ENCODE measurements at places on chromosomes 5 and 9.

GRCh38 chr5:169248550-169248949 is 52.4 kb downstream of the SLIT3 start:
- DNase-seq = no peak

GRCh38 chr5:173890195-173890991 is 2.2 kb downstream of the CPEB4 start:
- no peak for DNase-seq

- no peak for DNase-seq
Measured at GRCh38 chr5:36820900-36821299, 55.7 kb upstream of the NIPBL start.

DNA sequence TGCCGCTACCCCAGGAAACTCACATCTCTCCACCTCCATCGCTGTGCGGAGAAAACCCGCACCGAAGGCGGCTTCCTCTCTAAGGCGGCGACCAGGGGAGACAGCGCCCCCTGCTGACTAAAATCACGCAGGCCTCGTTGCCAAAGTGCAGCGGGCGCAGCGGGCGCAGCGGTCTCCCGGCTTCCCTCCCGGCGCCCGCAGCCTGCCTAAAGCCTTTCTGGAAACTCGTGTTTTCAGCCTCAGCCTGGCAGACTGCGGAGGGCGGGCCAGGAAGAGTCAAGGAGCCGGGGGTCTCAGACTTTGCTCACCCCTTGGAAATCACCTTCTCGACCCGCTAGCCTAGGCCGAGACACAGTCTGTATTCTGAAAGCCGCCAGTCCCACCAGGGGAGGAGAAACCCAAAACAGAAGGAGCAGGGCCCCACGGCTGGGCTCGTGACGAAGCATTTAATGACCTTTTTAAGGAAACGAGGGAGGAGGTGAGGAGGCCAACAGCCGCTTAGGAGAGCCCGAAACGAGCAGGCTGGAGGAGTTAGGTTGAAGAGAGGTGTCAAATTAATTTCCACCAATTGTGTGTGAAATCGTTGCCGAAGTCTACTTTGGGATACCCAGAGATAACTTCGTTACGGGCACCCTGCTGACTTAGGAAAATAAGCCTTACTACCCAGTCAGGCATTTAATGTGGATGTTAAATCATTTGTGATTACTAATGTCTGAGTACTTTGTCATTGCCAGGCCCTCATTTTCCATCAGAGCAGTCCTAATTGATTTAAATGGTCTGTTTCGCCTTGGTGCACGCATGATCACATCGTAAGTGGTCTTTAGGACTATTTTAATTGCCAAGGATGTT is 7.3 kb upstream of the FOXB2 start:
- DNase-seq = peak; percentile 98

- no peak for DNase-seq
Measured at GRCh38 chr5:63011158-63011557, 432.5 kb downstream of the LRRC70 start.

GRCh38 chr5:56190497-56190896 is 42.6 kb downstream of the ANKRD55 start:
- no peak for DNase-seq

DNA sequence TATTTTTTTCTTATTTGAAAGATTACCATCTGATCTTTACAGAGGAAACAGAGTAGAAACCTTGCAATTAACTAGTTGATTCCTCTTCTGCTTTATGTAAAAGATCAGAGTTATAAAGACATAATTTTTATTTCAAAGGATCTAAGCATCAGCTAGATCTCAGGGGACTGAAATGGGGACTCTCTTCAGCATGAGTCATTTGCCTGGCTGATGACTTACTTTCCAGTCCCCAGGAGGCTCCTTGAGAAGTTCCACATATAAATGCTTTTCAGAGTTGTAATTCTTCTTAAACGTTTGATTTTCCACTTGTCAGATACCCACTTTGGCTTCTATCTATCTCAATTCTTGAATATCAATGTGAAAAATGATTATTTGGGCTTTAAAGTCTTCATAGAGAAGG is 389.4 kb downstream of the RAB3C start:
- no peak for DNase-seq

- DNase-seq = no peak
Measured at GRCh38 chr9:95116002-95116807, 201.3 kb downstream of the FANCC start.

GRCh38 chr5:21574438-21574837 is 1278.7 kb downstream of the CDH12 start:
- no peak for DNase-seq

- no peak for DNase-seq
Measured at GRCh38 chr5:116076496-116076895, 8.3 kb upstream of the COMMD10 start.

DNA sequence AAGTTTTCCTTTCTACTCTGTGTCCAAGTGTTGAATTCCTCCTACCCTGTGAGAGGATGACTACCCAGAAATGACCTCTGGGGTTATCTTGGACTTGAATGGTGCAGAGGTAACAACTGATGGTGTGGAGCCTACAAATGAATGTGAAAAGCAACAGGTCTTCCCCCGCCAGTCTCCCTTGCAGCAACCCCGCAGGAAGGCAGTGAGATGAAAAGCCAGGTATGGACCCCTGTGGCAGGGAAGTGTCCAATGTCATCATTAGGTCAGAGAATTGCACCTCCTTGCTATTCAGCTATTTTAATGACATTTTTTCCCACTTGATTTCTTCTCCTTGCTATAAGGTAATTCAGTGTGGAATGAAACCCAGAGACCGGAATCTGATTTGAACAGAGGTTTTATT is 58.5 kb downstream of the MAT2B start:
- DNase-seq = no peak

- DNase-seq = no peak
Measured at GRCh38 chr5:7374186-7374585, 21.8 kb upstream of the ADCY2 start.

GRCh38 chr5:92371889-92372235 is 988.7 kb upstream of the ARRDC3 start:
- DNase-seq = no peak

GRCh38 chr9:121725008-121725775 is 73.8 kb downstream of the DAB2IP start:
- no peak for DNase-seq

- DNase-seq = no peak
Measured at GRCh38 chr5:179311581-179311980, 33.7 kb downstream of the ADAMTS2 start.

DNA sequence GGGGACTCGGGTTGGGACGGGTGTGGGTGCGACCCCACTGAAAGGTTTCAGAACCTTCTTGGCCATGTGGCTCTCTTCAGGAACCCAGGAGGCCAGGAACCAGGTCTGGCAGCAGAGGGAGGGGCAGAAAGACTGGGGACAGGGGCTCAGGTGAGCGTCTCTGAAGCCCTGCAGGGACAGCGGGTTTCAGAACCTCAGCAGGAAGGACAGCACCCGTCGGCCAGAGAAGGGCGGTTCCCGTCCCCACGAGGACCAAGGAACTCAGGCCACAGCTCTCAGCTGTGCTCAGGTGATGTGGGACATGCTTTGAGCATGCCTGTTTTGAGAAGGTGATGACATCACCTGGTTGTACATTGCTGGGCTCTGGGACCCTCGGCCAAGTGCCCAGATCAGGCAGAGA is 25.7 kb downstream of the SLC12A7 start:
- DNase-seq = no peak

DNA sequence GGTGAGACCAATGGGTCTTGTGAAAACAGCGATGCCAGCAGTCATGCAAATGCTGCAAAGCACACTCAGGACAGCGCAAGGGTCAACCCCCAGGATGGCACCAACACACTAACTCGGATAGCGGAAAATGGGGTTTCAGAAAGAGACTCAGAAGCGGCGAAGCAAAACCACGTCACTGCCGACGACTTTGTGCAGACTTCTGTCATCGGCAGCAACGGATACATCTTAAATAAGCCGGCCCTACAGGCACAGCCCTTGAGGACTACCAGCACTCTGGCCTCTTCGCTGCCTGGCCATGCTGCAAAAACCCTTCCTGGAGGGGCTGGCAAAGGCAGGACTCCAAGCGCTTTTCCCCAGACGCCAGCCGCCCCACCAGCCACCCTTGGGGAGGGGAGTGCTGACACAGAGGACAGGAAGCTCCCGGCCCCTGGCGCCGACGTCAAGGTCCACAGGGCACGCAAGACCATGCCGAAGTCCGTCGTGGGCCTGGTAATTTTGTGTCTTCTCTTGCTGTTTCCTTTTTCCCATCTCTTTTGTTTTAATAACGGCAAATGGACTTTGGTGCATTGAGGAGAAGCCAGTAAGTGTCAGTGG is 98.0 kb downstream of the EHMT1 start:
- no peak for DNase-seq

DNA sequence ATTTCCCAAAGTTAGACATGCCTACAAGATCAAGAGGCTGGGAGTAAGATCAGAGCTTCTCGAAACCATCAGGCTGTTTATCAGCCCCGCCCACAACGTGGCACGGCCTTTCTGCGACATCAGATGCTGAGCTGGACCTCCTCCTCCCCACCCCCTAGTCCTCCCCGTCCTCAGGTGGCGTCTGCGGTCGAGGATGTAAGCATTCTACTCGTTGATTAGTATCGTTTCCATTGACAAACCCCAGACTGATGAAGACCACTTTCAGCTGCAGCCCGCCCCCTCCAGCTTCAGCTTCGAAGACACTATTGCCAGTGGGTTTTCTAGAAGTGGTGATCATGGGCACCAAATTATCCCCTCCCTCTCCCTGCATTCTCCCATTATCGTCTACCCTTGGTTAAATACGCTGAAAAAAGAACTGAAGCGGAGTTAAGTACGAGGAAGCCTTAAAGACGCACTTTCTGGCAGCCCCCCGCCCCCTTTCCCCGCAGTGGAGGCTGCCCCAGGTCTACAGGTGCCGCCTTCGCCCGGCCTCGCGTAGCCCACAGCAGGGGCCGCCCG is 1.1 kb downstream of the PPIC start:
- DNase-seq = peak; percentile 66

GRCh38 chr5:180153991-180154390 is 55.0 kb downstream of the RASGEF1C start:
- no peak for DNase-seq

DNA sequence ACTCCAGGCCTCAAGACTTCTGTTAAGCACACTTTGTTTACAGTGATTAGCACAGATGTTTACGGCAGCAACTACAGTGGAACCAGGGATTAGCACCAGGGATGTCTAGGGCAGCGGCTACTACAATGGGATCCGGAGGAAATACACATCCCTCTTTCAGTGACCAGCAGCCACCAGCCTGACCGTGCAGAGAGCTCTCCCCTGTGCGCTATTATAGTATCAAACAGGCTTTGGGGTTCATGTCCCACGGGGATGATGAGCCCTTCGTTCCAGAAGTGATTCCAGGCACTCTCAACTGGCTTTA is 21.5 kb downstream of the GFPT2 start:
- DNase-seq = no peak

- DNase-seq = no peak
Measured at GRCh38 chr5:32027093-32027716, 146.9 kb downstream of the GOLPH3 start.

DNA sequence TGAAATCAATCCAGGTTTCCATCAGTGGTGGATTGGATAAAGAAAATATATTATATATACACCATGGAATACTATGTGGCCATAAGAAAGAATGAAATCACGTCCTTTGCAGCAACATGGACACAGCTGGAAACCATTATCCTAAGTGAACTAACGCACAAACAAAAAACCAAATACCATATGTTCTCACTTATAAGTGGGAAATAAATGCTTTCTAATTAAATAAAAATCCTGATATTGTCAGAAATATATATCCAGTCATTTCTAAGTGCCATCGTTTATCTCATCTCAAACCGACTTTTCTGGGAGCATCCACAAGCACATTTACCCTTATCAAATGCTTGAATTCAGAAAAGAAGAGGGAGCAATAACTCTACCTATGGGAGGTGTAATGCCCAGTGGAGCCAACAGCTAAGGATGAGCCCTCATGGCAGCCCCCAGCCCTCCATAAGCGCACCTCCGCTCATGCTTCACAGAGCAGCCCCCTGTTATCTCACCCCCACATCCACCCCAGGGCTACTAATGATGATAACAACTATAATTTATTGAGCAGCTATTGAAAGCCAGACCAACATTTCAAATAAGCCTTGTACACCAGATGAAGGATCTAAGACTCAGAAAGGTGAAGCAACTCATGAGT is 101.7 kb upstream of the SPOCK1 start:
- no peak for DNase-seq

GRCh38 chr5:5558638-5559527 is 136.4 kb downstream of the ICE1 start:
- no peak for DNase-seq

GRCh38 chr9:36940881-36941280 is 93.2 kb downstream of the PAX5 start:
- peak; percentile 32 for DNase-seq

- no peak for DNase-seq
Measured at GRCh38 chr5:168472329-168472728, 13.9 kb upstream of the RARS1 start.

DNA sequence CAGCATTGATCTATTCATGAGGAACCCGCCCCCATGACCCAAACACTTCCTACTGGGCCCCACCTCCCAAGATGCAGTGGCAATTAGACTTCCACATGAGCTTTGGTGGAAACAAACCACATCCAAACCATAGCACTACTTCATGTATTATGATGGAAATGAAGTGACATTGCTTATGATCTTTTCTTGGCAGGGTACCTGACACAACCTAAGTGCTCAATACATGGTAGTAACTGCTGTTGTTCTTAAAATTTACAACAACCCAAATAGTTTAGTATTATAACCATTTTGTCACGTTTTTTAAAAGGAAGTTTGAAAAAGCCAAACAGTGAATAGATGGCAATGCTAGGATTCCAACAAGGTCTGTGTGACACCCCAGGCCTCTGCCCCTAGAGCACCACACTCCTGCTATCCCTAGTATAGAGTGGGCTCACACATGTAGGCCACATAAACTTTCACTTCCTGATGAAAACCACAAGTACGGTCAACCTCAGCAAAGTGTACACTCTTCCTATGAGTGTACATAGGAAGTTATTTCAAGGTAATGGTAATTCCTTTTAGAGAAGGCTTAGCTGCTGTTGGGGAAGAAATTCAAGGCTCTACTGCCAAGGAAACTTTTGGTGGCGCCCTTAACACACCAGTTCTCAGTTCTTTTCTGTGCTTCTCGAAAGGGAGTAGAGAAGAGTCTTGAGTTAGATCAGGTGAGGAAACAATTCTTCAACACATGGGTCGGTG is 97.6 kb downstream of the ARSB start:
- no peak for DNase-seq

DNA sequence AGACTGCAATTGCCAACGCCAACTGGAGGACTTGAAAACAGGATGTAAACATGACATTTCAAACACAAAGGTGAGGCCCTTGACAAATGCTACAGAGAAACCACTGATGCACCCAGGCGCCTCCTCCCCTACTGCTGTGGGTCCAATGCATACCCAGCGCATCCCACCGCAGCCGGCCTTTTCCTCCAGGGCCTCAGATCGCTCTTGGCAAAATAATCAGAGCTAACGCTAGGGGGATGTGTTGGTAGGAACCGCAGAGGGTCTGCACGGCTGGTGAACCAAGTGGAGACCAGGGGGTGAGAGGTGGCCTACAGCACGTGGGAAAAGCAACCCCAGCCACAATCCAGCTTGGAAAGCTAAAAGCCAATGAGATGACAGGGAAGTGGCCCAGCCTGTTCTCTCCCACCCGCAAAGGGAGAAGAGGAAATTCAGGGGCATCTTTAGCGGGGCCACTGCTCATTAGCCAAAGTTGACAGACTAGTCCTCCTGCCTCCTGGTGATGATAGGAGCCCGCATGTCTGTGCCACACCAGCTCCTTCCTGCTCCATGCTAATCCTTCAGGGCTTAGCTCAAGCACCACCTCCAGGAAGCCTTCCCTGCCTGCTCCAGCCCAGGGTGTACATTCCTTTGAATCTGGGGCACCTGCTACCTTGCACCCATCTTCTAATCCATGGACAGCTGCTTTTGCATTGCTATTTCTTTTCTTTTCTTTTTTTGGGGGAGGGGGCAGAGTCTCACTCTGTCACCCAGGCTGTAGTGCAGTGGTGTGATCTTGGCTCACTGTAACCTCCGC is 5.9 kb downstream of the FAM163B start:
- DNase-seq = no peak

All from H1 (cell line).